ENCODE measurements at places on chromosomes 3 and 15.

- H3K4me3 ChIP-seq, result no peak overlapping the region
- H3K4me1 ChIP-seq, result no peaks in the 10 kb centered on the region
- H3K36me3 ChIP-seq, result peaks cover 28% of the 10 kb centered on the region
- DNase-seq, result no peak
These were observed 12.3 kb upstream of the CDAN1 start for GRCh38 chr15:42749266-42749665.

DNA sequence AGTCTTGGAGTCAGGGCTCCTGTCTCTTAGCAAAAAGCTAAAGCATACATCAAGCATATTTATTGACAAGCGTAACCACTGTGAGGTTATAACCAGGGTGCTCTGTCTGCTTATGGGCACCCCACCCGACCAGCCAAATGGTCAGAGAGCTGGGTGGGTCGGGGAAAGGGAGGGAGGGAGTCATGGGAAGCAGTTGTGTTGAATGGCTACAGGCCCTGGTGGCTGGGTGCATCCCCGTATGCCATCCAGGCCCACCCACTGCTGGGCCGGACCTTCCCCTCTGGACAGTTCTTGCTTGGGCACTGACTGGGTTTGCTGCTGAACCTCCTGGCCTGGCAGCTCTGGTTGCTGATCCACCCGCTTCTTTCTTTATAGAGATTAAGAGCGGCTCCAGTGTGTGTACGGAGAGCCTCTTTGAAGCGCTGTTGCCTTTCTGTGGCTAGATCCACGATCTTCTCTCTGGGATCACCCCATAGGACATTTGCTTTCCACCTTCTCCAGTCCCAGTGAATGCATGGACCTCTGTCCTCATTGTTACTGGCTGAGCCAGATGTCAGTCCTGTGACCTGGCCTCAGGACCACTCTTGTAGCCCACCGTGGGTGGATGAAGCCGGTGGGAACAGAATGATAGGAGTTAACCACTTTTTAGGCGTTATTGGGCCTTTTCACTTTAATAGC, 59.6 kb downstream of the SMAD3 start:
- no peak for DNase-seq
- peaks cover 61% of the 10 kb centered on the region for H3K4me1 ChIP-seq
- peak overlapping the region; percentile 75 for H3K27ac ChIP-seq
- no peaks in the 10 kb centered on the region for H3K27me3 ChIP-seq
- peaks cover 16% of the 10 kb centered on the region for H3K36me3 ChIP-seq
- peak overlapping the region; percentile 23 for H3K4me3 ChIP-seq

DNA sequence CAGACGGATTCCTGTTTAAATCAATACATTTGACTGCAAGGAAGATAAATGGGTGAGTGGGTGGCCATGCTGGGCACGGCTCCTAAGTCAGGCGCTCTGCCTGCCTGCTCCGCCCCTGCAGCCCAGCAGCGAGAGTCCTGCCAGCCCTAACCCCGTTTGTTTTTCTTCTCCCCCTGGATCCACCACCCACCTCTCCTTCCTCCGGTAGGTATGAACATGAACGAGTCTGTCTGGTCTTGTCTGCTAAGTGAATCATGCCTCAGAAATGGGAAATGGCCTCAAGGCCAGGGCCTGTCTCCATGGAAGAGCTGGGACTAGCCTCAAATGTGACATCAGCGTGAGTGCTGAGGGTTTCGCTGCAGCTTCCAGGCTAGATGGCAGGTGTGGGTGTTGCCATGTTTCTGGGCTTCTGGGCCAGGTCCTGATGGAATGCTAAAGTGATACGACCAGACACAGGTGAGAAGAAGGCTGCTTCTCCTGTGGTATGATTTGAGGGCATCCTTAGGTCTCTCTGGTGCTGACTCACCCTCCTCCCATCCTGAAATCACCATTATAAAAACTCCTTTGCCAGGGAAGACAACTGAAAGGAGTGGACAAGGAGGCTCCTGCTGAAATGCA, 5.6 kb upstream of the FEM1B start:
- peak overlapping the region; percentile 99 for H3K27ac ChIP-seq
- peak overlapping the region; percentile 78 for H3K4me3 ChIP-seq
- no peaks in the 10 kb centered on the region for H3K27me3 ChIP-seq
- H3K36me3 ChIP-seq, result no peaks in the 10 kb centered on the region
- no peak for DNase-seq
- peaks cover 26% of the 10 kb centered on the region for H3K4me1 ChIP-seq

GRCh38 chr3:167184511-167184910, 195.6 kb downstream of the ZBBX start:
- no peak overlapping the region for H3K27ac ChIP-seq
- no peaks in the 10 kb centered on the region for H3K4me1 ChIP-seq
- no peak overlapping the region for H3K4me3 ChIP-seq

DNA sequence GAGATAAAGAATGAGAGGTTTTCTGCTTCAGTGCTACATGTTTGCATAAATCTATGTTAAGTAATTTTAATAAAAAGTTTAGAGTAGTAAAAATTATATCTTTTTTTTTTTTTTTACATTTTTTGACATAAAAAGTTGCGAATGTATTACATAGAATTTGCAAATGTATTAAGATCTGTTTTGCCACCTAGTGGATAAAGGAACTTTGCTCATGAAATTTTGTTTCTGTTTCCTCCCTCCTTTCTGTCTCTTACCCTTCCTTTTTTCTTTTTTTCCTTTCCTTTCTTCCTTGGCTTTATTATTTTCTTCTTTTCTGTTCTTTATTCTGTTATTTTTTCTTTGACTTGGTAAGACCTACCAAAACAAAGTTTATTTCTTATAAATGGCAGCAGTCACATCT, 58.5 kb upstream of the UTS2B start:
- no peak overlapping the region for H3K27ac ChIP-seq
- H3K4me3 ChIP-seq, result no peak overlapping the region
- no peaks in the 10 kb centered on the region for H3K27me3 ChIP-seq
- no peak for DNase-seq
- H3K4me1 ChIP-seq, result no peaks in the 10 kb centered on the region

DNA sequence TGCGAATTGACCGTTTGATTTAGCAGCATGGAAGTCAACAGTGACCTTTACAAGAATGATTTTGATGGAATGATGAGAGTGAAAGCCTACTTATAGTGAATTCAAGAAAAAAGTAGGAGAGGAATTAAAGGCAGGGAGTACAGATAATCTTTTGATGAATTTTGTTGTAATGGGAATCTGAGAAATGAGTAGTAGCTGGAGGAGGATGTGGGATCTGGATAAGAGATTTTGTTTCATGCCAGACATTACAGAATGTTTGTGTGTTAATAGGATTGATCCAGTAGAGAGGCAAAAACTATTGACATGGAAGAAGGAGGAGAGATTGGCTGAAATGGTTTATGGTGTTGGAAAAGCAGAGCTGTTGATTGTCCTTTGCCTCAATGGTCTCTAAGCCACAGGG, 17.4 kb upstream of the ZNF609 start:
- no peak overlapping the region for H3K4me3 ChIP-seq
- peaks cover 24% of the 10 kb centered on the region for H3K36me3 ChIP-seq
- H3K4me1 ChIP-seq, result peaks cover 17% of the 10 kb centered on the region
- no peaks in the 10 kb centered on the region for H3K27me3 ChIP-seq

- H3K4me1 ChIP-seq, result no peaks in the 10 kb centered on the region
- H3K27me3 ChIP-seq, result no peaks in the 10 kb centered on the region
- H3K4me3 ChIP-seq, result no peak overlapping the region
These were observed 270.7 kb upstream of the SLITRK3 start for GRCh38 chr3:165466856-165467255.

DNA sequence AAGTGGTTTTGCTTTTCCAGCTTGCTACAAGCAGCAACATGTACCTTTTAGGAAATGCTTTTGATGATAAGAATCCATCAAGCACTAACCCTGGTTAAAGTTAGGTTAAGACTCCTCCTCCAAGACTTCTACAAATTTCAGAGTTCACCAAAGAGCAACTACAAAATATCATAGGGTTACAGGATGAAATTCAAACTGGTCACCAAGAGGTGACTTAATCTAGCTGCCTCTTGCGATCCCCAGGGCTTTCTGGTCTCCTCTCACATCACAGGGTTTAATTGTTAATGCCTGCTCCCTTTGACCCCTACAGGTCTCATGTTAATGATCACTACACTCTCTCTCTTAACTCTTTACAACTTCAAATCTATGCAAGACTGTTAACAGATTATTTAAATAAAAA, 66.5 kb downstream of the DPH6 start:
- no peaks in the 10 kb centered on the region for H3K27me3 ChIP-seq
- no peak overlapping the region for H3K4me3 ChIP-seq
- no peak for DNase-seq

- H3K27me3 ChIP-seq, result peaks cover 8% of the 10 kb centered on the region
- no peak for DNase-seq
- H3K36me3 ChIP-seq, result no peaks in the 10 kb centered on the region
- H3K4me3 ChIP-seq, result no peak overlapping the region
These were observed 181.0 kb upstream of the RASGRP1 start for GRCh38 chr15:38745626-38746025.
